ENCODE measurements at places on chromosomes 7 and 10.
A peak's percentile ranks its signal among the peaks of the same experiment; 100 is the strongest.

- DNase-seq = no peak
Observed at GRCh38 chr7:151695951-151696541, 176.4 kb upstream of the RHEB start.

GRCh38 chr10:73768881-73769280 lies 13.0 kb upstream of the CHCHD1 start:
- peak; percentile 79 for DNase-seq

DNA sequence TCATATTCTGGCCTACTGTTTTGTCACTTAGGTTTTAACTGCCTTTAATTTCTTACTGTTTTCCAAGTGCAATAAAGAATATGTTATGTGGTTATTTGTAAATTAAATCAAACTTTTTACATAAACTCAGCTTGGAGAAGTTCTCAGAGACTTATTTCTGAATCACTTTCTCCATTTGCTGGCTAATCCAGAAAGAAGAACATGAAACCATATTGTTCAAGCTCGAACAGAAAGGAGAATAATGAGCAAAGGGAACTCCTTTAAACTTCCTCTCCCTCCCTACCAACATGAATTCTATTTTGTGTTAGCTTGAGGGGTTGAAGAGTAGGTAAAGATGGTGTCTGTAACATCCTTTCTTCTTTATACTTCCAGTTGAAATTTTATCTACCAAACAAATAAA lies 52.3 kb downstream of the SHTN1 start:
- no peak for DNase-seq

DNA sequence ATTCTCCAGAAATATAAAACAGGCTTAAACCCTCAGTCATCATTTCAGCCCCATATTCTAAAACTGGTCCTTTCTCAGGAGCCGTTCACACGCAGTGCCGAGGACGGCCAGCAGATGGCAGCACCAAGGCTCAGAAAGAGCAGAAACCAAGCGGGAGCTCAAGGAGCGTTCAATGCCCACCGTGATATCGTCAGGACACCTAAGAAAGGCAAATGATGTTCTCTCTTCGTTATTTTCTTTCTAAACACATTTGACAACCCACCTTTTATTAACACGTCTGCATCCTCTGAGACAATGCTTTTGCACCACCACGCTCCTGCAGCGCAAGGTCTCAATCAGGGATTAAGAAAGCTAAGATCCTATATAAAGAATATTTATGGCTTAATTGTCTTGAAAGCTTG lies 45.7 kb upstream of the RBM33 start:
- peak; percentile 64 for DNase-seq

DNA sequence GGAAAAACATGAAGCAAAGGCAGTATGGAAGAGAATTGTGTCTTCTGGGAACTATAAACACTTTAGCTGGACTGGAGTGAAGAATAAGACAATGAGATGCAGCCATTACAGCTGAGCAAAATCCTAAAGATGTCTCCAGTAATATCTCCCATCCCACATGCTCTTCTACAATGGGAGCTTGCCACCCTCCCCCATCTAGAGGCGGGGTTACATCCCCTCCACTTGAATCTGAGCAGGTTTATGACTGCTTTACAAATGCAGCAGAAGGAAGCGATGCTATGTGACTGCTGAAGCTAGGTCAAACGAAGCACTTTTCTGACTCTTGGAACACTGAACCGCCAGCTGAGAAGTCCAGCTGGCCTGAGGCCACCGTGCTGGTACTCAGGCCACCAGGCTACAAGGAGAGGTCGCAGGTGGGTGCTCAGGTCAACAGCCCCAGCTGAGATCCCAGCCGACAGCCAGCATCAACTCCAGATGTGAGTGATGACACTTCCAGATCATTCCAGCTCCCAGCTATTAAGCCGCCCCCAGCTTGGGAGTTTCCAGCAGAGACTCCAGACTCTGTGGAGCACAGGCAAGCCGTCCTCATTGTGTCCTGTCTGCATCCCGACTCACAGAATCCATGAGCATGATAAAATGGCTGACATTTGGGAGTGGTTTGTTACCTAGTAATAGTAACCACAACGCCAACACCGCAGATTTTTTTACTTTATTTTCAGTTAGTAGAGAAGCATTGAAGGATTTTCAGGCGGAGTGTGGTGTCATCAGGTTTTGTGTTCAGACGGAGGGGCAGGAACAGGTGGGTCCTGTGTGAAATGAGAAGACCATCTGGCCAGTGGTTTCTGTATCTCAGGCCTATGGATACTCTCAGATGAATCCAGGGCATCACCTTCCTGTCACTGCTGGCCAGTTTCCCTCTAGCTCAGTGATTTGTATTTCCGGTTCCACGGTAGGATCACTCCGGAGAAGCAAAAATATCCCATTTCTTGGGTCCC lies 89.3 kb downstream of the NPY start:
- no peak for DNase-seq

GRCh38 chr10:48604039-48604990 lies 558 bp downstream of the ARHGAP22 start:
- no peak for DNase-seq

DNA sequence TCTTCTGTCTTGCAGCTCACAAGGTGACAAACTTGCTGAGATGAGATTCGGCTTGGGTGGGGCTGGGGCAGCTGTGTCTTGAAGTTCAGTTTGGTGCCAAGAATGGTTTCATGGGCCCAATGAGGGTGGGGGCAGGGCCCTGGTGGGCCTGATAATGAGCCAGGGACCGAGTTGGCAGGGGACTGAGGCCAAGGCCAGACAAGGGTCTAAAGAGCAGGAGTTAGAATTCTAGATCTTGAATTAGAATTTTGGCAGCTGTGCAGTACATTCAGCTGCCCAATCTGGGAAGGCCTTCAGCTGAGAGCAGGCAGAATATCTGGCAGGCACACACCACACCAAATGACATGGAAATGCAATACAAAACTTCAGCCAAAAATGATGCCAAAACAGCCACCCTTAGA lies 1.5 kb upstream of the JAZF1 start:
- no peak for DNase-seq

DNA sequence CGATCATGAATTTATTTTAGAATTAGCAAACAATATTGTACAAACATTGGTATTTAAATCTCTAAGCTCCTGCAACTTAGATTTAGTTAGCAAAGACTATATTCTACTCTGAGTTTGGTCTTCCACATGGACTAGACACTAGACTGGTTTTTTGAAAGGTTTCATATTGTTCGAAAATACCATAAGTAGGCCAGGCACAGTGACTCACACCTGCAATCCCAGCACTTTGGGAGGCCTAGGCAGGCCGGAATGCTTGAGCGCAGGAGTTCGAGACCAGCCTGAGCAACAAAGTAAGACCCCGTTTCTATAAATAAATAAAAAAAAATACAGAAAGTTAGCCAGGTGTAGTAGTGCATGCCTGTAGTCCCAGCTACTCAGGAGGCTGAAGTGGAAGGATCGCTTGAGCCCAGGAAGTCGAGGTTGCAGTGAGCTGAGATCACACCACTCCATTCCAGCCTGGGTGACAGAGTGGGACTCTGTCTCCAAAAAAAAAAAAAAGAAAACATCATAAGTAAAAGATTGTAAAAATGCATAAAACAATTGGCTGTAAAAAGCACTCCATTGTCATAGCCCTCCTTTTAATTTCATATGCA lies 73.1 kb downstream of the ABCC2 start:
- DNase-seq = no peak

- no peak for DNase-seq
Observed at GRCh38 chr10:47031211-47031900, 120.1 kb downstream of the PTPN20 start.

DNA sequence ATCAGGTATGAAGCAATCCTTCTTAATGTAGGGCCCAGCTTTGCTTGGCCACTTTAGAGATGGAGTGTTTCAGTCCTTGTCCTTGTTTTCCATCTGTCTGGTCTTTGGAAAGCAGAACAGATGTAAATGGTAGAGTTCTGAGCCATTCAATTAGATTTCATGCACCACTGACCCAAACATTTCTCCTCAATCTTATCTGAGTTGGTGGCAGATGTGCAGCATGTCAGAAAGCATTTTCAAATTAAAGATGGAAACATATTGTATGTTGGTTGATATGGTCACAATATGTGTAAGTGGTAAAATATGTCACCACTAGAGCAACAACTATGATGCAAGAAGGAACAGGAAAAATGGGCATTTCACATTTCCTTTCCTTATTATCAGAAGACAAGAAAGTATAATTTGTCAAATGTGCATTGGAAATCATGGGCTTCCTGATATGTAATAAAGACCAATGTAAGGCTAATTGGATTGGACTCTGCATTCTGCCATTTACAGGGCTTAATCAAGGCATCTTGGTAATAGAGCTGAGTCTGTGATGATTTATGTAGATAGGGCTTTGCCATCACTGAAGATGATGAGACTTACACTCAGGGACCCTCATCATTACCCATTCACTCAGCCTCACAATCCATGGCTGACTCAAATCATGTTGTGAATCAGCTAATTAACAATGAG lies 750.7 kb downstream of the NRG3 start:
- DNase-seq = no peak

DNA sequence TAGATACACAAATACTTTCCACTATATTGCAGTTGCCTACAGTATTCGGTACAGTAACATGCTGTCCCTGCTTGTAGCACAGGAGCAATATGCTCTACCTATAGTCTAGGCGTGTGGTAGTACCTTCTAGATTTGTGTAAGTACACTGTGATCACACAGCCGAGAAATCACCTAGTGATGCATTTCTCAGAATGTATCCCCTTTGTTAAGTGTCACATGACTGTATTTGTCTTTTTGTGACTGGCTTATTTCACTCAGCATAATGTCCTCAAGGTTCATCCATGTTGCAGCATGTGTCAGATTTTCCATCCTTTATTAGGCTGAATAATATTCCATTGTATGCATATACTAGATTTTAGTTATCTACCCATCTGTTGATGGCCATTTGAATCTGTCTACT lies 61.9 kb downstream of the BTRC start:
- DNase-seq = no peak

DNA sequence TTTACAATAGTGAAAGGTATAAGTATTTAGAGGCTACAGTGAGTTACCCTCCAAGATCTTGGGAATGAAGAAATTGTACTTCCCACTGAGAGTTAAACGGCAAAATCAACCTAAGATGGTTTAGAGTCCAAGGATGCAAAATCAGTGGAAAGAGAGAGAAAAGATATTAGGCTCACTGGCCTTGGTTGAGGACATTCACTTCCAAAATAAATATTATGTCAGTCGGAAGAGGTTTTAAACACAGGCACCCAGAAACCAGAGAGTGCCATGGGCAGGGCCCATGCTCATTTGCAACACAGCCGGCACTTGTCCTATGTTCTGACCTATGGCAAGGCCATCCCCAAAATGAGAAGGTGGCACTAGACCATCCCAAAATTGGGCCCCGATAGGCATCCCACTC lies 3.9 kb upstream of the WDR91 start:
- no peak for DNase-seq

- peak; percentile 35 for DNase-seq
Observed at GRCh38 chr10:28177944-28178637, 124.8 kb downstream of the MPP7 start.

DNA sequence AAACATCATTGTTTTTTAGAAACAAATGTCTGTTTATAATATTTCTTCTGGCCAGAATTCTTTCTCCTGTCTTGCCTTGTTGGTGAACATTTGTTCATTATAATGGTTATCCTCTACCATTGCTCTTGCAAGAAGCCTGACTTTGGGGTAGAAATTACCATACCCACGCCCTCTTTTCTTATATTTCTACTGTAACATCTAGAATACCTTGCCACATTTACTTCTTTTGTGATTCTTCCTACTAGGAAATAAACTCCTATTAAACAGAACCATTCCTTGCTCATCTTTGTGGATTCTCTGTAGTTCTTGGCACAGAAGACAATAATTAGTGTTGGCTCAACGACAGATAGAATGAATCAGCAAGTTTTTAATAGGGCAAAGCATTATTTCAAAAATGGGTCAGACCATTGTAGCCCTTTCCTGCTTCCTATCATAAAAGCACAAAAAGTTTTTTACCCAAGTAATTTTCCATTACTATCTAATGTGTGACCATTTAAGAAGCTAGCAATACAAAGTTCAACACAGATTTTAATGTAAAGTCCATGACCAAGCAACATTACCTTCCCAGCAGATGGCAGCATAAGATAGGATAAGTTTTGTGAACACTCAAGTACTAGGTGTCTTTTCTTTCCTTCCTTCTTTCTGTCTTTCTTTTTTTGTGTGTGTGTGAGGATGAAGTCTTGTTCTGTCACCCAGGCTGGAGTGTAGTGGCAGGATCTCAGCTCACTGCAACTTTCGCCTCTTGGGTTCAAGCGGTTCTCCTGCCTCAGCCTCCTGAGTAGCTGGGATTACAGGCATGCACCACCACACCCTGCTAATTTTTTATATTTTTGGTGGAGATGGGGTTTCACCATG lies 270.4 kb downstream of the HGF start:
- no peak for DNase-seq

- DNase-seq = no peak
Observed at GRCh38 chr10:29522061-29522855, 112.5 kb downstream of the SVIL start.

- DNase-seq = no peak
Observed at GRCh38 chr7:92496876-92497275, 19.1 kb upstream of the ERVW-1 start.

GRCh38 chr7:134350709-134351108 lies 34.0 kb upstream of the SLC35B4 start:
- DNase-seq = no peak

- no peak for DNase-seq
Observed at GRCh38 chr7:66296557-66296956, 91.4 kb downstream of the TPST1 start.

DNA sequence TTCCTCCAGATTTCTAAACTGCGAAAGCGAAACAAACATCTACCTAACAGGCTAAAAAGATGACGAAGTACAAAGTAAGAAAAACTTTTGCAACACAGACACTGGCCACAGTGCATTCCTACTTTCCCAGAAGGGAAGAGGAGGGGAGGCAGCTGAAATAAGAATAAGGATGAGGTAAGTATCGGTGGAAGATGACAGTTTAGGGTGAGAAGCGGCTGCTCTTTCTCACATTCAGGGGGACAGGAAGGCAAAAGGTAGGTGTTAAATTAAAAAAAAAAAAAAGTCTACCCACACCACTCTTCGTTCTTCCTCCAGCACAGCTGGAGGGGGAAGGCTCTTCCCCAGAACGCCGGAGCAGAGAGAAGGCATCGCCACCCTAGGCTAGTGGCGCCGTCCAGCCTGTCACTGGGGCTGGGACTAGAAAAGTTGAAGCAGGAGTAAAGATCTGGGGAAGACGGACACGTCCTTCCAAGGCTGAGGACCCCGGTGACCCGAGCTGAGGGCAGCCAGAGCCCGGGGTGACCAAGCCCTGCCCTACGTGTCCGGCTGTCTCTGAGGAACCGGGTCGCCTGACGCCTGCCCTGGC lies 846 bp downstream of the DNAJC1 start:
- no peak for DNase-seq

Measured in CD4-positive, alpha-beta memory T cell (primary cell).